ENCODE measurements at places on chromosomes 7 and 10.
A peak's percentile ranks its signal among the peaks of the same experiment; 100 is the strongest.

GRCh38 chr7:104127204-104127603, 80.6 kb downstream of the ORC5 start:
- no peak for DNase-seq

GRCh38 chr7:4693749-4694148, 11.7 kb downstream of the FOXK1 start:
- no peak for DNase-seq

GRCh38 chr7:31986878-31987518, 83.2 kb downstream of the PDE1C start:
- no peak for DNase-seq

DNA sequence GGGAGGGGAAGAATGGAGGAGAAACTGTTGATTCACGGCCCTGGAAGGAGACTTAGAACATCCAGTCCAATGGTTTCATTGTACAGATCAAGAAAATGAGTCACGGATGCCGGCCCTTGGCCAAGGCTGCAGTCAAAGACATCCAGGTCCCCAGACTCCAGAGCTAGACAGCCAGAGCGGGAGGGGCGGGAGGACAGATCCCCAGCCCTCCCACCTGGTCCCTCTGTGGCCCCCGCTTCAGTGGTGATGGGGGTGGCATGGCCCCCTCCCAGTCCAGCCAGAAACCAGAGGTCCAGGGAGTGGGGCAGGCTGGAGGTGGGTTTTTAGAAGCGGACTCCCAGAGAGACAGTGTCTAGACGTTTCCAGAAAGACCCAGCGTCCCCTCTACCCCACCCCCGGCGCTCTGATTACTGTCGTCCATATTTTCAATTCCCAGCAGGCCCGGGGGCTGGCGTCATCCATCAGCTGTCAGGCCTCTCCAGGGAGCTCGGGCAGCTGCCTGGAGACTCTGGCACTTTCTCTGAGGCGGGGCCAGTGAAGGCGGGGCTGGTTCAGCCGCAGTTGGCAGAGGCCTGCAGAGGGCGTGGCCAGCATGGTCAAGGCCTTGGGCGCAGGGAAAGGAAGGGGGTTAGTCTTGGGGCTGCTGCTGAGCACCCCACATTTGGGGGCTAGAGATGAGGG, 8.0 kb upstream of the HSPB1 start:
- peak; percentile 95 for DNase-seq

- DNase-seq, result no peak
Measured at GRCh38 chr10:35423505-35424306, 87.4 kb downstream of the CCNY start.

GRCh38 chr10:133475425-133475734, 21.6 kb downstream of the SCART1 start:
- DNase-seq, result no peak

DNA sequence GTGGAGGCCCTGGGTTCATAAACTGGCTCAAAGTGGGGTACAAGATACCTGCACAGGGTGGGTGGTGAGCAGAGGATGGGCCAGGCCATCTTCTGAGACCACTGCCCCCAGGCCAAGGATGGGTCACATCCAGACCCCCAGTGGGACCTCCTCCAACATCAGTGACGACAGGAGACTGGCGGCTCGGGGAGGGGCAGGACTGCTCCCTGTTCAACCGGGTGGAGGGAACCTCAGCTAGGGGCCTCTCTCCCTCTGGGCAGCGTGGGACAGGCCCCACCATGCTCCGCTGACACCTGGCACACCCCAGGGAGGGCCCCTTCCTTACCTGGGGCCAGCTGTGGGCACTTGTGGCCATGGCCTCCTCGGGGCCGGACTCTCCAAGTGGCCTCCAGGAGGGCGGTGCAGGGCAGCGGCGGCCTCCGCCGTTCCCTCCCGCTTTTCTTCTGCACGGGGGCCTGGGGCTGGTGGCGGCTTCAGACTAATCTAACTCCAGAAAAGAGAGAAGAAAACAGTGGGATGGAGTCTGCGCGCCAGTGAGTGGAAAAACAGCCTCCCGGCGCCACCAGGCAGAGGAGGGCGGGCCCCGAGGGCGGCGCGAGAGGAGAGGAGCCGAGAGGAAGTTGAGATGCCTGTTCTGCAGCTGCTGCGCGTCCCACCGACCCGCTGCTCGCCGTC, at the start of gene CALHM2:
Gene CALHM2, minus strand, starts transcription at position 540 of the 675 bp plus-strand sequence. CDS start 2,429 bp downstream, outside the sequence.
- DNase-seq, result peak; percentile 6

DNA sequence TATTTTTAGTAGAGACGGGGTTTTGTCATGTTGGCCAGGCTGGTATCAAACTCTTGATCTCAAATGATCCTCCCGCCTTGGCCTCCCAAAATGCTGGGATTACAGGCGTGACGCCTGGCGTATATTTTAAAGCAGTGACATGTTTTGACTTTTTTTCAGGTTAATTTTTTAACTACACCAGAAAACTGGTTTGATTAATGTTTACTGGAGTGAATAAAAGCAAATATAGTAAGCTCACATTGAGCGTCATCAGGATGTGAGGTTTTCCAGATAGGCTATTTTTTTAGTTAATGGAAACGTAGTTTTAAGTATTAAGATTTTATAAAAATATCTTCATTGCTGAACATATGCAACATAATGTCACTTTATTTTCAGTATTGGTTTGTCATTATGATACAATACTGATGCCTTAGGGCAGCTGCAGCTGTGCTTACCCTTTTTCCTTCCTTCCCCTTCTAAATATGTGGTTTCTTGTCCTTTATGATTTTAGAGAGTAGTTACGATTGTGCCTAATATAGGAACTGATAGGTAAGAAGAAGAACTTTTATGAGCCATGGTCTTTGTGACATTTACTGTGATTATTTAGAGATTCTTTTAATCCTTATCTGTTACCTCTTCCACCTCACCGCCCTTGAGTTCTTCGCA, 37.3 kb downstream of the TMEM60 start:
- DNase-seq, result no peak

GRCh38 chr7:70952311-70952710, 179.6 kb upstream of the GALNT17 start:
- no peak for DNase-seq

DNA sequence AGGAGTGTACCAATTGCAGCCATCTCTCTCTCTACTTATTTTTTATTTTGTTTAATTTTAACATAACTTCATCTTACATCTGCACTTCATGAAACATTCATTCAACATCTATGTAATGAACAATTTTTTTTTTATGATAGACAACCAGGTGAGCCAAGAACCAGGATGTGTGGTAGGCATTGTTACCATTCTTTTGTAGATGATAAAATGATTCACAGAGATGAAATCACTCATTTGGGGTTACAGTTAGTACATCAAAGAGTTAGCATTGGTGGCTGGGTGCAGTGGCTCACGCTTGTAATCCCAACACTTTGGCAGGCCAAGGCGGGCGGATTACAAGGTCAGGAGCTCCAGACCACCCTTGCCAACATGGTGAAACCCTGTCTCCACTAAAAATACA, 127.8 kb downstream of the HDAC9 start:
- no peak for DNase-seq
